Posterior vena cava (tissue), 2 donors: ENCODE measurements at places on chromosomes 5 and 9. TPM values are rescaled to one million over a fixed set of nuclear protein-coding genes. Genes with fewer than 3 reads are reported as not detected.

DNA sequence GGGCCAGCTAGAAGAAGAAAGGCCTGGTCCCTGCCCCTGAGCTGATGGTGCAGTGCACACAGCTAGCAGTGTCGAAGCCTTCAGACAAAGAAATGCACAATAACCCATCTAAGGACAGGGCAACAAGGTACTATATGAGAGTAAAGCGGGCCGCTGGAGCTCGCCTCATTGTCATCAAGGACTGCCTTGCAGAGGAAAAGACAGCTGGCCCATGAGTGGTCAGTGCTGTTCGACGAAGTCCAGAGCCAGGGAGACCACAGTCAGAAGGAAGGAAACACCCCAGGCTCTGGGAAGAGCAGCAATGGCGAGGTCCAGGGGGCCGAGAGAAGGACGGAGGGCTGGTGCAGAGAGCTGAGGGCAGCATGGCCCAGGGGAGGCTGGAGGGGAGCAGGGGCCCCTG lies 17.3 kb downstream of the ATPSCKMT start:
- DNase-seq: no peak

- no peak for DNase-seq
Observed at GRCh38 chr5:149153751-149154610, 12.7 kb downstream of the ABLIM3 start.

DNA sequence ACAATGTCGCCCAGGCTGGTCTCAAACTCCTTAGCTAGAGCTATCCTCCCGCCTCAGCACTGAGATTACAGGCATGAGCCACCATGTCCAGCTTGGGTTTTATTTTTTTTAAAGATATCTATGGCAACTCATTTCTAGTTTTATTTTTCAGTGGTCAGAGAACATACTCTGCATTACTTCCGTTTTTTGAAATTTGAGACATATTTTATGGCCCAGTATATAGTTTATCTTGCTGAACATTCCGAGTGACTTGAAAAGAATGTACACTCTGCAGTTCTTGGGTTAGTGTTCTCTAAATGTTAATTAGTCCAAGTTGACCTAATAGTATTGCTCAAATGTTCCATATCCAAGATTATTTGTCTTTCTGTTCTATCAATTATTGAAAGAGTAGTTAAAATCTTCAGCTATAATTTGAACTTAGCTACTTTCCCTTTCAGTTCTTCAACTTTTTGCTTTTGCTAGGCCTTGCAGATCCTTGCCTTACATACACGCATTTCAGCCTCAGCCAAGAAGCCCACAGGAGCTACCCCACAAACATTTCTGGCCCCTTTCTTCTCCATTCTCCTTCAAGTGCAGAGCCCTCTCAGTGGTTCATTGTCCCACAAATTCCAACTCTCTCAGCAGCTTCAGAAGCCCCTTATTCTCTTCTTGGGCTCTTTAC lies 22.3 kb upstream of the SNAPC3 start:
- DNase-seq: no peak

- DNase-seq: no peak
Observed at GRCh38 chr9:111985315-111985714, 88.7 kb downstream of the UGCG start.

Gene STK32A
- total RNA-seq: 8.7 TPM

Gene CDH12
- not detected for total RNA-seq

Gene RASEF
- 0.37 TPM for total RNA-seq
